ENCODE measurements at places on chromosomes 7 and 10.

DNA sequence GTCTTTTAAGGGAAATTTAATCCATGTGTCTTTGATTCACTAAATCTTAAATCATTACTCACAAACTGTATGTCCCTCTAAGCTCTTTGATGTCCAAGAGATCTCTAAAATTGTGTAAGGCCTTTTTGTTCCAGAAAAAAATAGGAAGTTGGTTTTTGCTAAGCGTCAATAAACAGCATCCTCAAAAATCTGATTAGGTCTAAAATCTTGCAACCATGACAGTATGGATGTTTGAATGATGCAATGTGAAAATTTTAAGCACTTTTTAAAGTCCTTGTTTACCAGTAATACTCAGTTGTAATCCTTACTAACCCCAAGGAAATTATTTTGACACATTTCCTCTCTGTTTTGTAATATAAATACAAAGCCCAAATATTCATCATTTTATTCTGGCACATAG lies 6.8 kb downstream of the MET start:
- DNase-seq, result no peak

DNA sequence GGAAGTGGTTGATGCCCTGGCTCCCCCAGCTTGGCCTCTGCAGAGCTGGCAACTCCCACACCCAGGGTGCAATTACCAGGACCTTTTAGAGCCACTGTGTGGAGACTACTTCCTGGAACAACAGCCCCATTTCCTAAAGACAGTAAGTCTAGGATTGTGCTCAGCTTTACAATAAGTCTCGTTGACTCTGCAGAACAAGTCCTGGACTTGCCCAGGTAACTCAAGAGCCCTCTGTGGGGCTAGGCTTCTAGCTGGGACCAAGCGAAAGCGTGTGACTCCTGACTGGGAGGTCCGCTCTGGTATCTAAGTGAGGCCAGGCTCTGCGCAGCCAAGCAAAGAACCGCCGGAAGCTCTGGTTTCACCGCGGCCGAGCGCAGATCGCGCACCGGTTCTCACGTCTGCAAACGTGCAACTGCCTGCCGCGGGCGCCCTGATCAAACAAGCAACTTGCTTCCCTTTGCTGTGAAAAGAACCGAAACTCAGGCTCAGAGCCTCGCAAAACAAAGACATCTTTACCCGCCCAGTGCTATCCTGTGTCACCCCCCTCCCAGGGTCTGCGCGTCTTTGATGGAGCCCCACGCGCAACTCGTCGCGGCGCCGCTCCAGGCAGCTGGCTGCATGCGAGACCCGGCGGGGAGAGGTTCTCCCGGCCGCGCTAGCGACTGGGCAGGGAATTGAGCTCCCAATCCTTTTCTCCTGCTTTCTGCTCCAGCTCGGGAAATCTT lies 4.4 kb upstream of the PDLIM1 start:
- no peak for DNase-seq

- no peak for DNase-seq
Measured at GRCh38 chr10:100183481-100183880, 2.3 kb downstream of the ERLIN1 start.

GRCh38 chr10:78602201-78602932 lies 466.4 kb upstream of the ZMIZ1 start:
- DNase-seq, result no peak

- no peak for DNase-seq
Measured at GRCh38 chr7:21429786-21430574, 2.1 kb downstream of the SP4 start.

GRCh38 chr10:33290321-33291052 lies 44.0 kb downstream of the NRP1 start:
- DNase-seq, result no peak

GRCh38 chr7:74026903-74027682 lies 880 bp upstream of the ELN start:
- peak; percentile 76 for DNase-seq

DNA sequence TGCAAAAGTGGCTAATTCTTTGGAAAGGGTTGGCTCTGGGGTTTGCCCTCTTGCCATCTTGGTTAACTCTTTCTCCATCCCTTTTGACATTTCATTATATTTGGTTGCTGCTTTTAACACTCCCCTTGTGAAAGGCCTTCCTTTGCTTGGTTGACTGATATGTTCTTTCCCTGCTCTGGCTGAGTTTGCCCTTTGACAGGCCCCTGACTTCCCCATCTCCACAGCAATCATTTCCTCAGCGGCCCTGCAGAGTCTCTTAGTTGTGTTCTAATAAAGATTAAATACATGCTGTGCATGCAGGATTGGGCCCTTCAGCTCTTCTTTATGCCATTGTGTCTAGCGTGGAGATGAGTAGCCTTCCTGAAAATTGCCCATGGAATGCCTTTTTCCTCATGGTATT lies 84.5 kb upstream of the CSTF2T start:
- DNase-seq, result no peak

DNA sequence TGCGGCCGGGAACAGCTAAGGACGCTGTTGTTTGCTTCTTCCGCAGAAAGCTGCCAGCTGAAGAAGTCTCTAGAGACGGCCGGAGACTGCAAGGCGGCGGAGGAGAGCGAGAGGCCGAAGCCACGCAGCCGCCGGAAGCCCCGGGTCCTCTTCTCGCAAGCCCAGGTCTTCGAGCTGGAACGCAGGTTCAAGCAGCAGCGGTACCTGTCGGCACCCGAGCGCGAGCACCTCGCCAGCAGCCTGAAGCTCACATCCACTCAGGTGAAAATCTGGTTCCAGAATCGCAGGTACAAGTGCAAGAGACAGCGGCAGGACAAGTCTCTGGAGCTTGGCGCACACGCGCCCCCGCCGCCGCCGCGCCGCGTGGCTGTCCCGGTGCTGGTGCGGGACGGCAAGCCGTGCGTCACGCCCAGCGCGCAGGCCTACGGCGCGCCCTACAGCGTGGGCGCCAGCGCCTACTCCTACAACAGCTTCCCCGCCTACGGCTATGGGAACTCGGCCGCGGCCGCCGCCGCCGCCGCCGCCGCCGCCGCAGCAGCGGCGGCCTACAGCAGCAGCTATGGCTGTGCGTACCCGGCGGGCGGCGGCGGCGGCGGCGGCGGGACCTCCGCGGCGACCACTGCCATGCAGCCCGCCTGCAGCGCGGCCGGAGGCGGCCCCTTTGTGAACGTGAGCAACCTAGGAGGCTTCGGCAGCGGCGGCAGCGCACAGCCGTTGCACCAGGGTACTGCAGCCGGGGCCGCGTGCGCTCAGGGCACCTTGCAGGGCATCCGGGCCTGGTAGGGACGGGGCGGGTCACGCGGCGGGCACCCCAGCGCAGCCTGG lies 2.4 kb downstream of the NKX2-3 start:
- DNase-seq, result no peak

- DNase-seq, result no peak
Measured at GRCh38 chr10:91800756-91801155, 2.5 kb downstream of the TNKS2 start.

- DNase-seq, result no peak
Measured at GRCh38 chr10:111934931-111935330, 248.6 kb downstream of the GPAM start.

- no peak for DNase-seq
Measured at GRCh38 chr10:5462841-5463293, 36.5 kb downstream of the CALML5 start.

DNA sequence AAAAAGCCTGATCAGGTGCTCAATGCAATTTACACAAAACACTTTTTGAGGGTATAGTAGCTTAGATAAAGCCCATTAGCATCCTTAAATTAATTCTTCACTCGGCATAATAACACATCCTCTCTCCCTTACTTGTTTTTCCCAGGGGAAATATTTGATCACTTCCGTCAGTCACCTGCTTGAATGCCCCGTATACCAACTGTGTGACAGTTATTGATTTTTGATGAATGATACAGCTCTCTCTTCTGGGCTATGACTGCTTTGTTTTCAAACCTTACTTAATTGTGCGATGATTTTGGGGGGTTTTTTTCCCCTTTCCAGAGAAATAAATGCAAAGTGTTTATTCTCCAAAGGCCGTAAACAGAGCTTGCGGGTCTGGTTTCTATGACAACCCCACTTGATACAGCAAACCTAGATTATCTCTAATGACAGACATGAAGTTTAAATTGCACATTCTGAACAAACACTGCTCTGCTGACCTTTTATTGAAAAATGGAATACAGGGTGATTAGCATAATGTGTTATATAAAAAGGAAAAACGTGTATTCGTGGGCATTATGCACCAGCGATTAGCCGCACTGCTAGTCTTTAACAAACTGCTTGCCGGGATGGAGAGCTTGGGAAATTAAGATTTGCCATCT lies 78.4 kb upstream of the NANOS1 start:
- no peak for DNase-seq

DNA sequence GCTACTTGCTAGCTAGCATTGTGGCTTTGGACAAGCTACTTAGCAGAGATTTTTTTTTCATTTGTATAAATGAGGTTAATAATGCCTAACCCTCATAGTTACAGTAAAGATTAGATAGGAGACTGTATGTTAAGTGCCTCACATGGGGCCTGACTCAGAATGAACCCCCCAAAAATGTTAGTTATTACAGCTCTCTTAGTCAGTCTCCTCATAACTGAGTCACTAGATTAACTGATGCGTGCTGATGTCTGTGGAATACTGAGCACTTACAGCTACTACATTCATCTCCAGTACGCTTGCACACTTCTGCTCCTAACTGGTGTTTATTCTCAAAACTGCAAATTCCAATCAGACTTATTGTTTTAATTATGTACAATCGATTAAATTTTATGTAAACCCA lies 315.3 kb downstream of the SNX13 start:
- no peak for DNase-seq

- DNase-seq, result peak; percentile 1
Measured at GRCh38 chr7:158228986-158229385, 358.6 kb downstream of the PTPRN2 start.

DNA sequence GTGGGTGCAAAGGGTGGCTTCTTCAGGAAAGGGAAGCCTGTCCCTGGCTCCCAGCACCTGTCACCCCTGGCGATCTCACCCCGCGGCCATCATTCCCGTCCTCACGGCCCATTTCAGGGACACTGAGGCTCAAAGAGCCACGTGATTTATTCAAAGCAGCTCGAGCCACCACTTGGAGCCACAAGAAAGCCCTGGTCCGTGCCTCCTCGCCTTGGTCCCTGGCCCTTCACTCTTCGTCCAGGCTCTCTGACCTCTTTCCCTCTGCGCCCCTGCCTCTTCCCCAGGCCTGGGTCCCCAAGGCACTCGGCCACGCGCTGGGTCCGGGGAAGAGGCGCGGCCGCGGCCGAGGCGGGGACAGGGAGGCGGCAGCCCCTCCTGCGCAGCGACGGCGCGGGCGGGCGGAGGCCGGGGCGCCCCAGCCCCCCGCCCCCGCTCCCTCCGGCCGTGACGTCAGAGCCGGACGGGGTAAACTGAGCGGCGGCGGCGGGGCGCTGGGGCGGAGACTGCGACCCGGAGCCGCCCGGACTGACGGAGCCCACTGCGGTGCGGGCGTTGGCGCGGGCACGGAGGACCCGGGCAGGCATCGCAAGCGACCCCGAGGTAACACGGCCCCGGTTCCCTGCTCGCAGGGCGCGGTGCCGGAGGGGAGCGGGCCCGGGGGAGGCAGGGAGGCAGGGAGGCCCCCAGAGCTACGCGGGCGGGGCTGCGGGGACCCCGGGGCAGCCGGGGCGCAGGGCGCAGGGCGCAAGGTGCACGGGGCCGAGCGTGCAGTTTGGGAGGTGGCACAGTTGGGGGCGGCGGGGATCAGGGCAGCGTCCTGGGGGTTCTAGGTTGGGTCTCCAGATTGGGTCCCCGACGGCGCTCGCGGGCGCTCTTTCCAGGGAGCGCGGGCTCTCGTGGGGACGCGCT lies at the start of gene SLC18A2:
Gene SLC18A2 (plus strand): TSS at position 494 of the 909 bp plus-strand sequence. CDS start 580 bp downstream, outside the sequence.
- no peak for DNase-seq

GRCh38 chr7:153087498-153087897 lies 327.9 kb downstream of the ACTR3B start:
- DNase-seq, result no peak

DNA sequence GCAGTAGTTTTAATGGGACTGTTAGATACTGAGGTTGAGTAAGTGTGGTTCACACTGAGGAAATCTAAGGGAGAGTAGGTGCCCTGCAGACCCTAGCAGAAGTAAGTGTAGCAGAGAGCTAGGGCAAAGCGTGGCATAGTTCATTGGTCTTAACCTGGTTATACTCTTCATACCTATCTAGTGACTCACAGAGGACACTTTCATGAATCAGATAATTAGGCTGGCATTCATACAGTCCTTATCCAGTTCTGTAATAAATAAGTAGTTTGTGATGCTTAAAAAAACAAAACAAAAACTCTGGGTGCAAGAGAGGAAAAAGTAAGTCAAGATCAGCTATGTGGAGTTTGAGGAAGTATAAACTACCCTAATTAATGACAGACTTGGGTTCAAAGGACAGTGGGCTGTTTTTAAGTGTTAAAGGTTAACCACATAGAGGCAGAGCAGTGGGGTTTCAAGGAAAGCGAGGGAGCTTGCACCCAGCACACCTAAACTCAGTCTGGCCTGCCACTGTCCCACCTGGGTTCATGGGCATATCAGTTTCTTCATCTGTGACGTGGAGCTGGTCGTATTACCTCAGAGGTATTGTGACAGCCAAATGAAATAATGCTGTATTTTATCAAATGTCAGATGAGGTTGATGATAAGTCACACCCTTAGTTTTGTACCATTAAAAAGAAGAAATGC lies 27.1 kb downstream of the LMTK2 start:
- no peak for DNase-seq

- DNase-seq, result no peak
Measured at GRCh38 chr10:43890124-43890523, 241.4 kb upstream of the ZNF32 start.

GRCh38 chr10:31099094-31099493 lies 67.4 kb upstream of the ZNF438 start:
- DNase-seq, result no peak

- peak; percentile 14 for DNase-seq
Measured at GRCh38 chr10:61903221-61903927, 1.9 kb downstream of the ARID5B start.

- DNase-seq, result no peak
Measured at GRCh38 chr7:11584406-11585031, 247.5 kb downstream of the THSD7A start.

DNA sequence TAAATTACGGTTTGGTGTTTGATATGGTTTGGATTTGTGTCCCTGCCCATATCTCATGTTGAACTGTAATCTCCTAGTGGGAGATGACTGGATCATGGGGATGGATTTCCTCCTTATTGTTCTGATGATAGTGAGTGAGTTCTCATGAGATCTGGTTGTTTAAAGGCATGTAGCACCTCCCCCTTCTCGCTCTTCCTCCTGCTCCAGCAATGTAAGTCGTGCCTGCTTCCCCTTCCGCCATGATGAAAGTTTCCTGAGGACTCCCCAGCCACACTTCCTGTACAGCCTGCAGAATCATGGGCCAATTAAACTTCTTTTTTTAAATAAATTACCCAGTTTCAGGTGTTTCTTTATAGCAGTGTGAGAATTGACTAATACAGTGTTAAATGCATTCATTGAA lies 116.6 kb downstream of the DOCK4 start:
- no peak for DNase-seq
